Left colon (tissue), 2 donors: ENCODE measurements at places on chromosomes 7 and 10. TPM values are rescaled to one million over a fixed set of nuclear protein-coding genes. Genes with fewer than 3 reads are reported as not detected.

Gene HMX3
- total RNA-seq = 1.2 TPM

Gene HUS1
- total RNA-seq = 41.0 TPM

Gene HOXA2
- total RNA-seq = 3.2 TPM

Gene CALML3
- total RNA-seq = 0.08 TPM

Gene SLC26A4
- 0.08 TPM for total RNA-seq

Gene SMKR1
- not detected for total RNA-seq
